ENCODE measurements at places on chromosomes 6 and 20.

DNA sequence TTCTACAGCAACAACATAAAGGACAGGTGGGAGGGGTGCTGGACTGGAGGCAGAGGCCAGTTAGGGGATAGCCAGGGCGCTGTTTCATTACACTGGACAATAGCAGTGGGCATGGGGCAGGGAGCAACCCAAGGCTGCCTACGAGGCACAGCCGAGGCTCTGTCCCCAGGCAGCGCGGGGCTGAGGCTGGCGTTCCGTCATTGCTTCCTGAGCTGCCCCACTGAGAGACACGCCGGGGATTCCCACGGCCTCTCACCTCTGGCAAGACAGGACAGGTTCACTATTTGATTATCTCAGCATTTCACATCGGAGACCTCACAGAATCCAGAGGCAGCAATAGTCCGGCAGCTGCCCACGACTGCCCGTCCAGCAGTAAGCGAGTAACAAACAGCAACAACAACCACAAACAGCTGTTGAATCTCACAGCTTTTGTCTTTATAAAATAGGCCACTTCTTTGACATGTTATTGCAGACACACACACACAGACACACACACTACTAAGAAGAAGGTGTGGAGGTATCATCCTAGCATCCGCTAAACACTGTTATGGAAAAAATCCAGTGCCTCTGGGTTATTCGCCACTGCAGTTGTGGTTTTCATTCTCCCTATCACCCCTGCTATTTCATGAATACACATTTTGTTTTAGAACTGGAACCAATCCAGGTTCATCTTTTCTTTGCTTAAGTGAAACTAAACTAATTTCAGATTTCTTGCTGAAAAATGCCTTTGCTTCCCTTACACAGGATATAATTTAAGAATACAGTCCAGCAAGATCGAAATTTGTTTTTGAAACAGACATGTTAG lies 19.5 kb downstream of the KIF25 start:
- no peak for DNase-seq

- no peak for DNase-seq
These were observed 559 bp downstream of the APMAP start for GRCh38 chr20:24991897-24992486.

- no peak for DNase-seq
These were observed 408.4 kb downstream of the PKHD1 start for GRCh38 chr6:51678905-51679620.

- no peak for DNase-seq
These were observed at the start of gene SERAC1 for GRCh38 chr6:158168040-158168289. Gene SERAC1, minus strand, starts transcription at chr6:158168262. Its CDS starts 9,899 bp downstream, at chr6:158158363.

GRCh38 chr20:13060327-13060726 lies 51.6 kb downstream of the SPTLC3 start:
- DNase-seq: no peak

- DNase-seq: no peak
These were observed 8.5 kb upstream of the PSMG4 start for GRCh38 chr6:3250231-3250675.
